Suppressor macrophage (primary cell): ENCODE measurements at places on chromosomes 2 and 18.

DNA sequence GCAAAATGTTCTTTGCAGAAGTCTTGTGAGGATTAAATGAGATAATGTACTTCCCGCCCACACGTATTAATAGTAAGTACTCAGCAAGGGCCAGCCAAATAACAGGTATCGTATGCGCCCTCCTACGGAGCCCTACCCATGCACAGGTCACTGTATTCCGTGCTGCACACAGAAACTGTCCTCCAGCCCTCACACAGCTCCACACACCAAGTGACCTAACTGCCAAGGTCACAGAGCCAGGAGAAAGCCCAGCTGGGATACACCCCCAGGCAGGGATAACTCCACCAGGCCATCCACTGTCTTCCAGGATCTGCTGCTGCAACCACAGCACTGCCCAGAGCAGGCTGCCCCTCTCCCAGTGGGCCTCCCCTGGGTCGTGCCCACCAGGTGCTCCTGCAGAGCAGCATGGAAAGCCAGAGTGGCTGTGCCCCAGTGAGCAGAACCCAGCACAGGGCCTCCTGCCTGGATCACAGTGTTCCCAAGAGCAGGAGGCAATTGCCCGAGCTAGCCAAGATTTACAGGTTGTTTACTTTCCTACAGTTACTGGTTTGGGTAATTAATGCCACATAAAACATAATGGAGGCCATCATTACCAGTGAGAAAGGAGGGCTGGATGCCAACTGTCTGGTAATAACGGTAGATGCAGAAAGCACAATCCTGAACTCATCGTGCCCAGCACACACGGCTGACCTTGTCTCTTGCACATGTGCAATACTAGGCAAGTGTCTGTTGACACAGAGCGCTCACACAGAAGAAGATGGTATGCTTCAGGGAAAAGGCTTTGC is 24.4 kb downstream of the TFCP2L1 start:
- DNase-seq, result no peak

DNA sequence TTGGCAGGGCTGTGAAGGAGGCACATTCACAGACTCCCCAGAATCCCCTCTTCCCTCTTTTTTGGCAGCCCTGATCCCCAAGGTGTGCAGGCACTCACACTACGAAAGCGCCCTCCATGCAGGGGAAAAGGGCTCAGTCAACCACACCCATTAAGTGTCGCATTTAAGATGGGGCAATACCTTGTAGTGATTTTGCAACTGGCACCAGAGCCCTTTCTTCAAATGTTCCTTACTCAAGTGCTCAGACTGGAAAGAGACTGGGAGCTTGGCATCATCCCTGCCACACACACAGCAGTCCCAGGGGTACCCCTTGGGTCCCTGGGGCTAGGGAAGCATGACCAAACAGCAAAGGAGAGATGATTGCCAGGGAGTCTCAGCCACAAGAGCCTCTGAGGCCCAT is 190.1 kb downstream of the HAUS1 start:
- DNase-seq, result peak; percentile 8

DNA sequence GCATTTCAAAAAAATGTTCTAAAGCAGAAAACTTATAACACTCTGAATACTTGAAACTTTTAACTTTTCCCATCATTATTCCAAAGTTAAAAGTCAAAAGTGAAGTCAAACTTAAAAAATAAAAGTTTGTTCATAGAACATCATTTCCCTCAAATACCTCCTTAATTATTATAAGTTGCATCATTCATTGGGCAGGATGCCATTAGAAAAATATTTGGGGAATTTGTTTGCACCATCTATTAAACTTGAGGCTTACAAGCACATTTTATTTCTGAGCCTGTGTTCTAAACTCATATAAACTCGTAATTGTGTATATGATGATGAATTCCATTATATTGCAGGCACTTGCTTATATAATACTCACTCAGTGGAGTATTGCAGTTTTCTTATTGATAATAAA is 588.0 kb upstream of the NRXN1 start:
- no peak for DNase-seq

- DNase-seq, result no peak
These were observed 185.1 kb downstream of the NRP2 start for GRCh38 chr2:205867371-205867770.

GRCh38 chr2:97732436-97733340 is 19.3 kb downstream of the ZAP70 start:
- no peak for DNase-seq

DNA sequence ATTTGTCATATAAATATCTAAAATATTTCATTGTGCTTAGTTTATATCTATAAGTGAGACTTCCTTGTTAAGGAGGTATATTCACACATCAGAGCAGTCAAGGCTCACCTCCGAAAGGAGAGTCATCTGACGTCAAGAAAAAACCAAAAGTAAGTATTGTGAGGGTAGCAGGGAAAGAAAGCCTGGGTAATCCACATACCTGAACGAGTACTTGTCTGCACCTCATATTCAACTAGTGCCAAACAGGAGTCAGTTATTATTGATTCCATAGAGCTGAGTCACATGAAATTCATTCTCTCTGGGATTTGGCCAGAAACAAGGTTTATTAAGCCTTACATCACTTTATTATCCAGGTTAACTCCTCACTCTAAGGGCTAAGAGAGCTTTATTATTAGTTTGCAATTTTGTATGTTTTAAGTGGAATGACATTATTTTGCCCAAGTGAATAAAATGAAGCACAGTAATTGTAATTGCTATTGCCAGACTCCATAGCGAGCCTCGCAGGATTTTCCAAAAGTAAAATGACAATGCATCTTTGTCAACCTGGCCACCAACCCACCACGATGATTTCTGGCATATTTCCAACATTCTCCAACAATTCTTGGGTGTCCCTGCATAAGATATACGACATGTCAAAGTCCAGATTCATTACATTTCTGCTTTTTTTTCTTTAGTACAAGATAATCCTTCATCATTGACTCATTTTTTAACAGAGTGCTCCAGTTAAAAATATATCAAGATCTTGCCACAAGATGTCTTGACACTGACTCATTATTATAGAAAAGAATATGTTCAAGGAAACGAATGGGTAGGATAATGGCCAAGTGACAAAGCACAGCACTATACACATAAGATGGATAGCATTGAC is 1210.4 kb upstream of the ACVR2A start:
- no peak for DNase-seq

- no peak for DNase-seq
These were observed 56.4 kb downstream of the E2F6 start for GRCh38 chr2:11409572-11409959.

DNA sequence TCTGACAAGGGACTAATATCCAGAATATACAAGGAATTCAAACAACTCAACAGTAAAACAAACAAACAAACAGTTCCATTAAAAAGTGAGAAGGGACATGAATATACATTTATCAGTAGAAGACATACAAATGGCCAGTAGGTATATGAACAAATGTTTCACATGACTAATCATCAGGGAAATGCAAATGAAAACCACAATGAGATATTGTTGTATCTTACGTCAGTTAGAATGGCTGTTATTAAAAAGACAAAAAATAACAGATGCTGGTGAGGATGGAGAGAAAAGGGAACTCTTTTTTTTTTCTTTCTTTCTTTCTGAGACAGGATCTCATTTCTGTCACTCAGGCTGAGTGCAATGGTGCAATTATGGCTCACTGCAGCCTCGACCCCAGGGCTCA is 175.5 kb downstream of the CAMKMT start:
- no peak for DNase-seq

GRCh38 chr2:136929531-136929930 is 164.2 kb downstream of the THSD7B start:
- no peak for DNase-seq
